Kidney (tissue), 22 donors: ENCODE measurements at places on chromosomes 12 and 14.

GRCh38 chr12:3552726-3553045, 61.7 kb downstream of the PRMT8 start:
- DNase-seq: no peak

DNA sequence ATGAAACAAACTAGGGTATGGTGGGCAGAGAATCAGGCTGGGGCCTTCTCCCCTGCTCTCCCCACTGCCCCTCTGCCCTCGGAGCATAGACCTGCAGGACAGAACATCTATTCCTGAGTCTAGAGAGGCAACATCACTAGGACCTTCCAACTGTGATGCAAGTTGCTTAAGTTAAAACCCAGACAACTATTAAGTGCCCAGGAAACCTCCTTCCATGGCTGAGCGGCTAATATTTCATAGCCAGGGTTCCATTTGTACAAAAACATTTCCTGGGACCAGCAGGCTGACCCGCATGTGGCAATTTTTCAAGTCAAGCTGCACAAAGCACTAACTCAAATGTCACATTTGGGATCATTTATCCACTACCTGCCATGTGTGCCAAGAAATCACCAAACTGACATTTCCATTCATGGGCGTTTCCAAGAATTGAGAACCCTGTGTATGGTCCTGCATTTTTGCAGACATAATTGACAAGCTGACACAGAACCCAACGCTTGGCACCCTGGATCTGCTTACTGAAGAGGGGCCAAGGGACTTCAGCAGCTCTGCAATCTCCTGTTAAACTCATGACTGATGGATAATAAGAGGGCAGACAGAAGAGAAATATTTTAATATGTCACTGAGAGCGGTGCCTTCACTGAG, 32.7 kb downstream of the NT5DC3 start:
- no peak for DNase-seq

DNA sequence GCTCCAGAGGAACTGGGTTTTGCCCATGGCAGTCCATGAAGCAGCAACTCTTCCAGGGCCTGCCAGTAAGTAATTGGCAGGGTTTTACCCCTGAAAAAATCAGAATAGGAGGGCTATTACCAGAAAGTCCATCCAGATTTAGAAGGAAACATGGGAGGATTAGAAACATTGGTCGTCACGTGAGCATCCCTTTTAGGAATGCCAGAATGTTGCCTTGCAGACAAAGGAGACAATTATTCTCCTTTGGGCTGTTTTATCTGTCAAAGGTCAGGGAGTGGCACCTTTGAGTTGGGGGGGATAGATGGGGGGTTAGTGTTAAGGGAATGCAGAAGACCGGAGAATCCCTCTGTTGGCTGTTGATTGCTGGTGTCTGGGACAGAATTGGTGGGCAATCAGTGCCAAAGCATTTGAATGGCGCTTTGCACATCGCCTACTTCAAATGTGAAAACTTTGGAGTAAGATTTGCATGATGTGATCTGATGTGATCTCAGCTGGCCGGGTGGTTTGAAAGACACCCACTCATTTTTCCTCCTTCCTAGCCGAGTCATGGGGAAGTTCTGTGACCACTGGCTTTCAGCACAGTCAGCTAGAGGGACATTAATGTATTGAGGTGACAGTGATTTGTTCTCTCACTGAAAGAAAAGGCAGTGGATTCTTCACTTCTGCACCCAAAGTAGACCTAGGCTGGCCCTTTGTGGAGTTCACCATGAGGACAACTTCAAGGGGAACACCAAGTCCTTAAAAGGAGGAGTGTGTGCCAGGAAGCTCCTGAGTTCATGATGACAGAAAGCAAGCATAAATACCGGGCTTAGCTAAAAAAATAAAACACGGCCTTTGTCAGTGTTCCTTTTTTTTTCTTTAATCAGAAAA, 31.4 kb downstream of the FLVCR2 start:
- DNase-seq: no peak

GRCh38 chr12:7005311-7005710, 13.0 kb downstream of the LPCAT3 start:
- DNase-seq: no peak

DNA sequence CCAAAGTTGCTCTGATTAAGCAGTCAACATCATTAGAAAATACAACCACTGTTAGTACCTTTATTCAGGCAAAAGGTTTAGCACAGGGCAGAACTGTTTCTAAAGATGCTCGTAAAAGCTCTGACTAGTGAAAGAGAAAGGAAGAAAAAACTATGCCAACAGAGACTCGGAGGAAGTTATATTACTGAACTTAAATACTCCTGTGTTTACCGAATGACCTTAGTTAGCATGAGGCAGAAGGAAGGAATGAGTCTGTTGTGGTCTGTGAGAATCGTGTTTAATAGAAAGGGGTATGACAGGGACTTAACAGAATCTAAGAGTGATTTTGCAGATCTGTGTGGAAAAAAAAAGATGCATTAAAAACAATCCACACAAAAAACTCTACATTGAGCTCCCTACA, 84.1 kb upstream of the OVCH1 start:
- no peak for DNase-seq

DNA sequence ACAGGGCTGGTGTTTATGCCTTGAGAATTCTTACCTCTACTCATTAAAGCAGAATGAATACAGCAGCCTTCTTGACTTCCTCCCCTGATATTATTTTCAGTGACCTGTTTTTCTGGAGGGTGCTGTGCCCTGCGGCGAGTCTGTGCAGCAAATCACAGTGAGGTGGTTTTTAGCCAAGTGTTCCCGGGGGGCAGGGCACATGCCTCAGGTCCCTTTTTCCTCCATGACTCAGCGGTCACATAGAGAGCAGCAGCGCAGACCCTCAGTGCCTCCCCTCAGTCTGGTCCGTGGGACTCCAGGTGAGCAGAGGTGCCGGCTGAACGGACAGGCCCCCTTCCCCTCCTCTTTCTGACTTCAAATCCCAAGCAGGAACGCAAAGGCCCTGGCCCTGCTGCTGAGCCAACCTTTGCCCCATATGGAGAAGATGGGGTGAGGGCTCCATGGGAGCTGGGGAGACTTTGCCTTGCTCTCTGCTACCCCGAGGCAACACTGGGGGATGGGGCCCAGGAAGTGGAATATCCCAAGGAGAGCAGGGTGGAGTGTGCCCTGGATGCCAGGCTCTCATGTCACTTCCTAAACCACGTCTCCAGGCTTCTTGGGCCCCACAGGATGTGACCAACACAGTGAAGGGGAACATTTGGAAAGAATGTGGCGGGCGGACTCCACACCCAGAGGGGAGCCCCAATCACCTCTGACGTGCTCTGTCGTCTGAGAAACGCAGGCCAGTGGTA, 90.0 kb downstream of the DHRS2 start:
- no peak for DNase-seq

- DNase-seq: peak; percentile 87
Observed at GRCh38 chr12:122024132-122024785, 2.6 kb downstream of the BCL7A start.

- DNase-seq: no peak
Observed at GRCh38 chr12:105451211-105451610, 120.7 kb downstream of the C12orf75 start.

DNA sequence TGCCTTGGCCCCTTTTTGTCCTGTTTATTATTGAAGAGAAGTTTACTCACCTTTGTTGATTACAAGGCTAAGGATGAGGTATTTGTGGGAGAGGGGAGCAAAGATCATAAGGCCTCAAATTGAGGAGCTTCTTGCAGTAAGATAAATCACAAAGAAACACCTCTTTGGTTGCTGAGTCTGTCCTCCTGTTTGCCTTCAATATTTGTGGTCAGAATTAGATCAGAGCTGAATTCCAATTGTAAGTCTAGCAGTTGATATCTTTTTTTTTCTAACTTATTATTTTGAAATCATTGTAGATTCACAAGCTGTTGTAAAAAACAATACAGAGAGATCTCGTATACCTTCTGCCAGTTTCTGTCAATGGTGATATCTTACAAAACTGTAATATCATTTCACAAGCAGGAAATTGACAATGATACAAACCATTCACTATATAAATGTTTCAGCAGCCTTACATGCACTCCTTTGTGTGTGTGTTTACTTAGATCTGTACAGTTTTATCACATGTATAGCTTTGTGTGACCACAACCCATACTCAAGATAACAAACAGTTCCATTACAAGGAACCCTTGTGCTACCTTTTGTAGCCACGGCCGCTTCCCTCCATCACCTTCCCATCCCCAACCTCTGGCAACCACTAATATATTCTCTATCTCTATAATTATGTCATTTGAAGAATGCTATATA, 97.4 kb downstream of the KICS2 start:
- DNase-seq: no peak

DNA sequence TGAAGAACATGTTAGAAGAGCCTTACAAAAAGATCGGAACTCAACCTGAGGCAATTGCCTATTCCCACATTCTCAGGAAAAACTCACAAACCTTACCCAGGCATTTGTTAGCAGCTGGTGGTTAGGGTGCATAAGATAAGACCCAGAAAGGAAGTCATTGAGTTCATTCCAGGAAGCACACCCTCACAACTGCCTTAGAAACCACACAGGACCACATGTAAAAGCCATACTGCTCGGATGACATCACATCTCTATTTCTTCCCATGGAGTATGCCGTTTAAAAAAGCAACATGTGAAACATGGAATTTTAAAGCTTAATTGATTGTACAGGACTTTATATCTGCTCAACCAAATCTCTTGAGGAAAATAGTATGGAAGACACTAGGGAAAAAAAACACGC, 411.2 kb downstream of the DAD1 start:
- no peak for DNase-seq

- peak; percentile 87 for DNase-seq
Observed at GRCh38 chr12:13981990-13982389, 588 bp upstream of the GRIN2B start.
